ENCODE measurements at places on chromosomes 3 and 15.
A peak's percentile ranks its signal among the peaks of the same experiment; 100 is the strongest.

GRCh38 chr3:72238801-72239200 lies 453.9 kb upstream of the PROK2 start:
- DNase-seq, result no peak

DNA sequence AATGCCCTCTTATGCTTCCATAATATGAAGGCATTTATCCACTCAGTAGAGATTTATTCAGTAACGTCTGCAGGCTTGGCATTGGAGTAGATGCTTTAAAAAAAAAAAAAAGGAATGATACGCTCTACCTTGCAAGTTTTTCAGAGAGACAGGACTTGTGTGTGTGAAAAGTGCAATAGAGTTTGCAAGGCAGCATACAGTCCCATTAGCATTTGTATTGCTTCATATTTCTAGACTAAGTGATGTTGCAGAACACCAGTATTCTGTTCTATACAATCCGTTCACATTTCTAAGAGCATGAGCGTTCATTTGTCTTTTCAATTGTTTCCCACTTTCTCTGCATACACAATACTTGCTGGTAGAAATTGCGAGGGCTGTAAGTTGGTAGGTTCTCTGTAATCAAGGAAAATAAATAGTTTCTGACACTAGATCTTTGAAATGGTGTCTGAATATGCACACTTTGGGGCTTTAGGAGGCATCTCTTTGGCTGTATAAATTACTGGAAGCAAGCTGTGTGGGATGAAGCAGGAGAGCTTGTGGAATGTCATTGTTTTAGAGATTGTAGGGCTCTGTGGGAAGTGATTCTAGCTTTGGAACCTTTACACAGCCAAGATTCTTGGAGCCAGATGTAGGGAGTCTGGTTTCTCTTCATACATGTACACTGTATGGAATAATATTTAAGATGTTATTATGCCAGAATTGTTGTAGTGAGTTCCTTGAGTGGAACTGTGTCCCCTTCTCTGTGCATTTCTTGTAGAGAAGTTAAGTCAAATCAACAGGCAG lies 262.7 kb downstream of the FEZF2 start:
- DNase-seq, result no peak

- no peak for DNase-seq
These were observed 81.5 kb downstream of the CSNK1G1 start for GRCh38 chr15:64274341-64274950.

DNA sequence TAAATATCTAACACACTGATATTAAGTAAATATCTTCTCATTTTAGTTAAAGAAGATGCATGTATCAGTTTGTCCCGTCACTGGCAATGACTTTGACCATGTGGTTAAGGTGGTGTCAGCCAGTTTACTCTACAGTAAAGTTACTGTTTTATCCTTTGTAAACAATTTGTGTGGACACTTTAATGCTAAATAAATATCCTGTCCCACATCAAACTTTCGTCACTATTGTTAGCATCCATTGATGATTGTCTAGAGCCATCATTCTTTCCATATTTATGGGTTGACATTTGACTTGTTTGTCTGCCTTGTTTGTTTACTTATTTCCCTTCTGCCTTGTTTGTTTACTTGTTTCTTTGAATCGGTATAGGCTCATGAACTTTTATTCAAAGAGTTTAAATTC lies 11.0 kb upstream of the GPD1L start:
- no peak for DNase-seq

- DNase-seq, result peak; percentile 16
These were observed 547 bp downstream of the NUP210 start for GRCh38 chr3:13419505-13420044.

- no peak for DNase-seq
These were observed 3.3 kb upstream of the ARID3B start for GRCh38 chr15:74537736-74538135.

DNA sequence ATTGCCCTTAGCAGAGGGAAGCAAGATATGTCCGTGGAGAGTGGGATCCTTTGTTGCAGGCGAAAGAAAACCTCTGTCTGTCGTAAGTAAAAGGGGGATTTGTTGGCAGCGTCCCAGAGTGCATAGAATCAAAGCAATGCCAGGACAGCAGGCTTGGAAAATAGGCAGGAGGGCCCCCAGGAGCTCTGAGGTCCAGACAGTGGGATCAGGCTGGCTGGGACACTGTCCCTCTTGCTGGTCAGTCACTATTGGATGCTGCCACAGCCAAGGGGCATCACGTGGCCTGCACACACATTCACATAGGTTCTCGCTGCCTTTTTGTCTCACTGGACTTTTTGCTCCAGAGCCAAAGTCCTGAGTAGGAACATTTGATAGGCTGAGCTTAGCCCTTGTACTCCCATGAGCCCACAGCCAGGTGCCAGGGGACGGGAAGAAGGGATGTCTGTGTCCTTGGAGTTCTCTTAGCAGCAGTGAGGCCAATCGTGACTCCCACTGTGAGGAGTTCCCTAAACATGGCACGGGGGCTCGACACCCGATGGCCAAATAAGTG lies 10.7 kb downstream of the MUC20 start:
- no peak for DNase-seq

DNA sequence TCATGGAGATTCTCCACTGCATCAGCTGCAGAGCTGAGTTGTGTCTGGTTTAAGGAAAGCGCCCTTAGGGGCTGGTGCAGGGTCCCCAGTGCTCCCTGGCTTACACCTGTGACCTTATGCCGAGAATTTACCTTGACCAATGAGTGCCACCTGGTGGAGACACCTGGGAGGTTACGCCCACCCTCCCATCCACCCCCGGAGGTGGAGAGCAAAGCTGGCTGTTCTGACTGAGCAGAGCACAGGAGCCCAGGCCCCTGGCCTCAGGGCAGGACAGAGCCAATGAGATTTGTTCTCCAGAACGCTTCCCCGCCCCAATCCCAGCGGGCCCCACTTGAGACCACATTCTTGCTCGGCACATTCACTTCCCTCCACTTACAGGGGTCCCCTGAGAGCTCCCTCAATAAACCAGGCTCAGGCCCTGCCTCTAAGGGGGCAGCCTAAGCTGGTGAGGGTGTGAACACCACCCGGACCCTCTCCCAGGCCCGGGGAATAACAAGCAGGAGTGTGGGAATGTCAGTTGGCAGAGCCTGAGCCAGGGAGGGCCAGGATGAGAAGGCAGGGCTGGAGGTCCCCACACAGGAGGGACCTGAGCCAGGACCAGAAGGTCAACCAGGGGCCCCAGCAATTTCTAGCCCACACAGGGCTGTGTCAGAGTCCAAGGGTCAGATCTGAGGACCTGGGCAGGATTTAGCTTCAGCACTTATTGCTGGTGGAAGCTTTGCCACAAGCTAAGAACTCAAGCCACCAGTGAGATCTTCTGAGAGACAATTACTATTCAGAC lies 117.1 kb downstream of the TPRA1 start:
- no peak for DNase-seq

DNA sequence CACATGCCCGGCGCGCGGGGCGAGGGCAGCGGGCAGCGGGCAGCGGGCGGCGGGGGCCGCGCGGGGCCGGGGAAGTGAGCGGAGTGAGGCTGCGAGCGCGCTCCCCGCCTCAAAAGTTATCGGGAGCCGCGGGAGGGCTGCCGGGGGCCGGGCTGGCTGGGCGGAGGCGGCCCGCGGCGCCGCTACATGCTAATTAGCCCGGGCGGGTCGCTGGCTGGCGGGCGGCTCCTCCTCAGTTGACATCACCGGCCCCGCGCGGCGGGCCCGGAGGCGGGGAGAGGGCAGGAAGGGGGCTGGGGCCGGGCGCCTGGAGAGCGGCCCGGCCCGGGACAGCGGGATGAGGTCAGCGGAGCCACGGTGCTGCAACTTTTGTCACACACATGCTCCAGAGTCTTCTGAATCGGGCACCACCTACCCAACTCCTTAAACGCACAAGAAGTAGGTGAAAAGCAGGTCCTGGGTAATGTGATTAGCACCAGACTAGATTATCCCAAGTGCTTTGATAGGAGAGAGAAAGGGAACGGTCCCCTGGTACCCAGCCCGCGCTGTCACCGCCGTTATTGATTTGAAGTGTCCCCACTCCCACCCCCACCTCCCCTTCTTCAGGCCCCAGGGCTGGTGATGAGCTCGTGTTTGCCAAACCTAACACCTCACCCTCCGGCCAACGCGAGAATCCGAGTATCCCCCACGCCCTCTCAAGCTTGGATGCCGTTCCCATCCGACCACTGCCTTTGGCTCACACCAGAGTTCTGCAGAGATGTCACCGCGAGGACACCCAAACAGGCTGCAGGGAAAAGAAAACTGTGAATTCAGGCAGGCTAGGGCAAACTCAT lies at the start of gene HEG1:
Gene HEG1 (minus strand): TSS at position 85 of the 833 bp plus-strand sequence. CDS start 107 bp downstream, outside the sequence.
- DNase-seq, result peak; percentile 59

- DNase-seq, result no peak
These were observed 384.8 kb downstream of the MECOM start for GRCh38 chr3:169278667-169279066.

- DNase-seq, result no peak
These were observed 51.5 kb upstream of the CSTA start for GRCh38 chr3:122273498-122273897.

- DNase-seq, result no peak
These were observed 56.2 kb downstream of the ITGA11 start for GRCh38 chr15:68375716-68376220.

- DNase-seq, result no peak
These were observed 190.8 kb downstream of the ADAMTSL3 start for GRCh38 chr15:83844742-83845141.

GRCh38 chr3:53146319-53146891 lies 14.6 kb upstream of the PRKCD start:
- no peak for DNase-seq

DNA sequence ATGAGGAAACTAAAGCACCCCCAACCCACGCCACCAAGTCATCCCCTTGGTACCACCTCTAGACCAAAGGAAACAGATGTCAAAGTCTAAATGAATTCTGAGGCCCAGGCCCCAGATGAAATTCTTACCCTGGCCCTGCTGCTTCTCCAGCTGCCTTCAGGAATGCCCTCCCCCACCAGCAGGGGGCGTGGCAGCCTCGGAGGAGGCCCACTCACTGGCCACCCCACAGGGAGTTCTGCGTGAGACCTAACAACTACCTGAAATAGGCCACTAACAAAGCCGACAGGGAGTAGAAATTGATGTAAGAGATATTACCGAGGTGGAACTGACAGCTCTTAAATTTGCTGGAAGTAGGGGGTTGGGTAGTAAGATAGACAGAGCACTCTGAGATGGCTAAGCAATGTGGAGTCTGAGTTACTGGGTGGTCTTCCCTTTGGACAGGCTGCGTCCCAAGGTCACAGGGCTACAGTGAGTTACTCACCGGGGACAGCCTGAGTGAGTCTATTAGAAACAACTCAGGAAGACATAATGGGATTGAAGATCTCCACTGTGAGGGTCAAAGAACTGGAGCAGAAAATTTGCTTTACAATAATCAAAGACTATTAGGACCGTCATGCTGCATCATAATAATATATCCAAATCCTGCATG lies 240.7 kb downstream of the SHOX2 start:
- peak; percentile 12 for DNase-seq

GRCh38 chr3:8558645-8559044 lies 57.0 kb downstream of the LMCD1 start:
- no peak for DNase-seq

DNA sequence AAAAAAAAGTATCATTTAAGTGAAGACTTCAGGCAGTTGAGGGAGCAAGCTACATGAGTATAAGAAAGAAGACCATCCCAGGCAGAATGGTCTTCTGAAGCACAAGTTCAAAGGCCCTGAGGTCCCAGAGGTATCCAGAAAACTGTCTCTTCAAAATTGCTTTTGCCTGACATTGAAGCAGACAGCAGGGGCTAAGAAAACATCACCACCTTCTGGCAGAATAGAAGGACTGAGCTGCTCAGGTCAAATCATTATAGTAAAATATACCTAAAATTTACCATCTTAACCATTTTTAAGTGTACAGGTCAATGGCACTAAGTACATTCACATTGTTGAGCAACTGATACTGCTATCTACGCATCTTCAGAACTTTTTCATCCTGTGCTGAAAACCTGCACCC lies 16.4 kb downstream of the GPR160 start:
- no peak for DNase-seq

- DNase-seq, result no peak
These were observed 13.2 kb upstream of the TEX9 start for GRCh38 chr15:56351957-56352506.

DNA sequence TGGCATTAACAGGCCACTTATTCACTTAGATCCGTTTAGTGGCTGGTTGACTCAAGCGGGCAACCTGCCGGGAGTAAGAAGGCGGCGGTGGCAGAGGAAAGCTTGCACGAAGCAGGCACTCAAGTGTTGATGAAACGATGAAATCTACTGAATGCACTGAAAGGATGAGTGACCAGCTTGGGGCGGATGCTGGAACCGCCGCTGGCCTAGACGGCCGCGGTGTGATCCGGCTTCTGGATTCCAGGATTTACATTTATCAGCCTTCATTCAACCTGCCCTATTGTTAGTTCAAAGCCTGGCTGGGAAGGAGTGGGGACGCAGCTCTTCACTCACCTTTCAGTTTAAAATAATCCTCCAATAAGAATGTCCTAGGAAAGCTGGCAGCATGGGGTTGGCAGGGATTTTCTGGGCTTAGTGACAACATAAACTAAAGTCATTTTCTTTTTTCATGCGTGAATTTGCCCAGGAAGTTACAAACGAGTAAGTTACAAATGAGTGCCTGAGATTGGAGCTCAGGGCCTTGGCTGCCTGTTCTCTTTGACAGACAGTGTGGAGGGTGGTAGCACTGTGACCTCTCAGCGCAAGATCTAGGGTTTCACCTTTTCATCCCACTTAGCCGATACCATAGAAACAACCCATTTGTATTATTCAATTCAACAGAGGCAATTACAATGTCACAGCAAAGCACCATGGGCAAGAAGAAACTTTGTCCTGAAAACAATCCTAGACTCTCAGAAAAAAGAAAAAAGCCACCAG lies 1.1 kb upstream of the PLCH1 start:
- DNase-seq, result no peak

DNA sequence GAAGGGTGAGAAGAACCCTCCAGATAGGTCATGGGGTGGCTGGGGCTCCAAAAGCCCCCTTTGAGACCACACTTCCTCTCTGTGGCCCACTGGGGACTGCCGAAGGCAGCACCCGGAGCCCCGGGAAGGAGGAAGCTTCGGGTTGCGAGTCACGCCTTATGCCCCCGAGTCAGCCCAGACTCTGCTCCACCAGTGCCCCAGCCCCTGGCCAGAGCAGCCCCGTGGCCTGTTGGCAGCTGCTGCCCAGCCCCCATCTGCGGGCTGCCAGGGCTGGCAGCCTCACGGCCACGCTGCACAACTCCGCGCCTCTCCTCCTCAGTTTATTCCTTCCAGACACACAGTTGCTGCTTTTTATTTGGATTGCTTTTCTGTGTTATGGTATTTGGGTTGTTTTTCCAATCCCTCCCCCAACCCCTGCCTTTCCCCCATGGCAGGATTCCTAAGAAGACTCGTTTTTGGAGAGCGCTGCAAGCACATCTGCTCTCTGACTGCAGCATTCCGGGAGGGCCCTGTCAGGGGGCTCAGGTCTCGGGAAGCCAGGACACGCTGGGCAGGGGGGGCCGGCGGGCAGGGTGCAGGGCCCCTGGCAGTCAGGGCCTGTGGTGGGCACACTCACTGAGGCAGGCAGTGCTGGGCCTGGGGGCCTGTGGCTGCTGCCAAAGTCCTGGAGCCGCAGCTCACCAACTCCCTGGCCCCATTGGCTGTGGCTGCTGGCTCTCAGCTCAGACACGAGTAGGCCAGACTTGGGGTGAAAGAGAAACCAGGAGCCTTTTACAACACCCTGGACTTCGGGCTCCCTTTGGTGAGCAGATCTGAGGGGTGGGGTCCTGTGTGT lies 20.2 kb downstream of the MAGEF1 start:
- no peak for DNase-seq

All from stimulated activated CD8-positive, alpha-beta memory T cell treated with anti-CD3 and anti-CD28 coated beads, Interleukin-7, amount 100 ng/mL, for 48 hours (primary cell).